ENCODE measurements at places on chromosomes 16 and 17.
A peak's percentile ranks its signal among the peaks of the same experiment; 100 is the strongest.

GRCh38 chr16:12474806-12475410, 328.8 kb downstream of the CPPED1 start:
- no peak for DNase-seq

- DNase-seq, result no peak
Measured at GRCh38 chr17:45050481-45051059, 862 bp downstream of the DCAKD start.

GRCh38 chr16:84438971-84439696, 65.3 kb downstream of the MEAK7 start:
- DNase-seq, result no peak

DNA sequence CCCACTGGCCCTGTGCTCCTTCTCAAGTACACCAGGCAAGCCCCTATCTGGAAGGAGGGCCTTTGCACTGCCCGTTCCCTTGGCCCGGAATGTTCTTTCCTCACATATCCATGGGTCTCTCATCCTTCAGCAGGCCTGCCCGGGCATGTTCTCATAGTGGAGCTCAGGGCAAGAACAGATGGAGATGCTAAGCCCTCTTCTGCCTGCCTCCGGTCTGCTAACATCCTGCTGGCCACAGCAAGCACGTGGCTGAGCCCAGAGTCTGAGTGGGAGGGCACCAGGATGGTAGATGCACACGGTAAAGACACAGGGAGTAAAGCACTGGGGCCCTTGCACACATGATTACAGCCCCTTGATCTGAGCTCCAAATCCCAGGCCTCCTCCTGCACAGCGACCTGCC, 19.8 kb upstream of the ANKRD40CL start:
- no peak for DNase-seq

GRCh38 chr16:9666834-9667480, 515.3 kb downstream of the GRIN2A start:
- DNase-seq, result no peak

DNA sequence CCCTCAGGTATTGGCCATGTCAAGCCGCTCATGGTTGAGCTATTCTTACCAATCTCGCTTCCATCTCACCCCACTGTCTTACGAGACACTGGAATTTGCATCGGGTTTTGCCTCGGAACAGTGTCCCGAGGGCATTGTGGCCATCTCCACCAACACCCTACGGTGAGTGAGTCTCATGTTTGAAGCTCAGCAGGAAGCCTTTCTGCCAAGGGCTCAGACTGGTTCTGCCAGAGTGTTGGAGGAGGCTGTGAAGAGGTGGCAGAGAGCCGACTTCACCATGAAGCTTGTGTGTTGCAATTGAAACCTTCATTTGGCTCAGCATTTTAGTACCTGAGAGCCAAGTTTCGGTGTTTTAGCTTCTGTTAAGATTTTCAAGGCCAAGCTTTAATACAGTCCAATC, 38.0 kb downstream of the SF3B3 start:
- DNase-seq, result no peak

GRCh38 chr17:37273409-37274051, 102.3 kb upstream of the C17orf78 start:
- no peak for DNase-seq

GRCh38 chr17:79612468-79613194, 1.8 kb upstream of the RBFOX3 start:
- DNase-seq, result peak; percentile 20

- DNase-seq, result no peak
Measured at GRCh38 chr17:79034931-79035485, 11.0 kb downstream of the C1QTNF1 start.

GRCh38 chr16:78684030-78684611, 584.7 kb downstream of the WWOX start:
- DNase-seq, result no peak

- DNase-seq, result no peak
Measured at GRCh38 chr17:82226809-82227628, 1.8 kb upstream of the SLC16A3 start.

DNA sequence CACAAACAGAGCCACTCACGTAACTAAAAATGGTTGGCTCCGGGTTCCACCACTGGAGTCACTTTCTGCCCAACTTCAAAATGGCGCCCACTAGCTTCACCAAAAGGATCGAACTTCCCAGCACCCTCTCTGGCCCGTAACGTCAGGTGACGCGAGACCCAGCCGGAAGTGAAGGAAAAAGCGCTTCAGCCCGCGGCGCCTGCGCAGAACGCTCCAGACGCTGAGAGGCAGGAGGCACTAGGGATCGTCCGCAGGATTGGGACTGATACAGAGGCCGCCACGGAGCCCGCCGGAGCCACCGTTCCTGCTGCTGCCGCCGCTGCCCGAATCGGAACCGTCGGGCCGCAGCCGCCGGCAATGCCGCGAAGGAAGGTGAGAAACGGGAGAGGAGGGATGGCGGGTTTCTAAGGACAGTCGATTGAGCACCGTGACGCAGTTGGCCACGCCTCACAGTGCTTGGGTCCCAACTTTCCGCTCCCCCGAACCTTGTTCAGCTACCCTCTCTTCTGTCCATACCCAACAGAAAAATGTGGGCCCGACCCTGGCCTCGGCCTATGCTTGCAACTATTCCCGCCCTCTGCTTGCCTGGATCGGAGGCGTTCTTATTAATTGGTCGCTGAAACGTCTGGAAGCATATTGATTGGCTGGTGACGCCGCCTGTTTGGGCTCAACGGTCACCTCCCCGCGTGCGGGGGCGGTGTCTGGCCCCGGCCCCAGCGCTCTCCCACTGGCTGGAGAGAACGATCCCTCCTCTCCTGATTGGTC, at the start of gene KAT7:
KAT7 (plus strand) TSS at position 204 of the 765 bp plus-strand sequence; CDS start at position 358, 154 bp downstream.
- peak; percentile 99 for DNase-seq

- no peak for DNase-seq
Measured at GRCh38 chr16:66834746-66835145, 4.0 kb upstream of the NAE1 start.

DNA sequence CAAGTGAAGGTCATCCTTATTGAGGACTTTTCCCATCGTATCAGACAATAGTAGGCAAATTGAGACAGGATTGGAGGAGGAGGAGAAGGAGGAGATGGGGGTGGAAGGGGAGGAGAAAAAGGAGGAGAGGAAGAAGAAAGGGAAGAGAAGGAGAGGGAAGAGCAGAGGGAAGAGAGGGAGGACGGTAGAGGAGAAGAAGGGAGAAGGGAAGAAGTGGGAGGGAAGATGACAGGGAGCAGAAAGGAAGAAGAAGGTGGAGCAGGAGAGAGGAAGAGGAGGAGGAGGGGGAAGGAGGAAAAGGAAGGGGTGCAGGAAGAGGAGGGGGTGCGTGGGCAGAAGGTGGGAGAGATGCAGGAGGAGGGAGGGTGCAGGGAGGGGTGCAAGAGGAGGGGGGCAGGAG, 26.0 kb downstream of the ABCC6 start:
- no peak for DNase-seq

- DNase-seq, result no peak
Measured at GRCh38 chr17:51035431-51035830, 85.2 kb downstream of the SPAG9 start.

GRCh38 chr16:82603784-82604411, 22.9 kb upstream of the CDH13 start:
- DNase-seq, result peak; percentile 13

GRCh38 chr16:51801635-51802034, 650.6 kb upstream of the SALL1 start:
- DNase-seq, result no peak

- DNase-seq, result no peak
Measured at GRCh38 chr16:83040174-83040573, 413.4 kb downstream of the CDH13 start.

DNA sequence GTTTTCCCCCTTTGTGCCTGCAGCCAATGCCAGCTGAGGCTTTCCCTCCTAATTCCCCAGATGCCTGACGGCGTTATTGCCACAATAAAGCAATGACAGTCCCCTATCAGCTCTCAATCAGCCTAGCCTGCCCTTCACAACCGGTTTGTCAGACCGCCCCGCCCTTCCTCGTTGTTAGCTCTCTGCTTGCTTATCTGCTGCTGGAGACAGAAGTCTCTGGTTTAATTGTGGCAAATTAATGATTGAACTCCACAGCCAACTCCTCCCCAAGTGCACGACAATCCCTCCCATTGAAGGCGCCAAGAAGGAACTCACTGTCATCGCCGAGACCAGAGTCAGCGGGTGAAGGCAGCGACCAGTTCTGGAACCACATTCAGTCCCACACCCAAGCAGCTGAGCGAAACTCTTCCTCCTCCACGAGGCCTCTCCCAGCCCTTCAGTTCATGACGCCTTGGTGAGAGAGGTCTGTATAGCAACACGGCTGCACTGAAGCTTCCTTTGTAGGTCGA, 474.4 kb downstream of the SLC39A11 start:
- DNase-seq, result no peak

DNA sequence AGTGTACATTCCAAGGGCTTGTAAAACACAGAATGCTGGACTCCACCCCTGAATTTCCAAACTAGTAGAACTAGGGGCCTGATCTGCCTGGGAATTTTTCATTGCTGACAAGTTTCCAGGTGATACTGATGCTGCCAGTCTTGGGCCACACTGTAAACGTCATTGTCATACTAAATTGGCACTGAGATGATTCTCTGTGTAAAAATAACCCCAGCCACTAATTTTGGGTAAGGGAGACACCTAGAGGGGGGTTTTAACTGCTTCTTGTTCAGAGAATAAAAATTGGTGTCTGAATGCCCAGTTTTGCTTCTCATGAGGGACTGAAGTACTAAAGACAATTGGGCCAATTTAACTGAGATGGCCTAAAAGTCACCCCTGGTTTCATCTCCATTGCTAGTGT, 5.0 kb upstream of the CDH13 start:
- DNase-seq, result no peak

- DNase-seq, result no peak
Measured at GRCh38 chr17:59617156-59617732, 2.5 kb upstream of the CLTC start.

GRCh38 chr16:81492965-81493754, 48.6 kb downstream of the CMIP start:
- no peak for DNase-seq

DNA sequence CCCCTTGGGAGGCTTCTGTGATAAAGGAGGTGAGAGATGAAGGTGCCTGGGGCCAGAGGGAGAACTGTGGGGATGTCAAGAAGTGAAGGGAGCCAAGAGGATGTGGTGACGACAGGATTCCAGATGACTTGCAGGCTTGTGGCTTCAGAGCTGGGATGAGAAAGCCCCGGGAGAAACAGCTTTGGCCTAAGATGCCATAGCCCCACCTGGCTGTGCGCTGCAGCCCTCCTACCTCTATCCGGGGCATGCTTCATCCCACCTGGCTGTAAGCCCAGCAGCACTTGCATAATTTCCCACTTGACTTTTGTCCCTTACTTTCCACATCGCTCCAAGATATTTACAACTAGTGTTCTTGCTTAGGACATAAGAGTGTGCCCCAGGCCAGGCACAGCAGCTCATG, 29.3 kb downstream of the GINS3 start:
- DNase-seq, result no peak

GRCh38 chr16:56591377-56592060, 2.2 kb downstream of the MT3 start:
- no peak for DNase-seq

DNA sequence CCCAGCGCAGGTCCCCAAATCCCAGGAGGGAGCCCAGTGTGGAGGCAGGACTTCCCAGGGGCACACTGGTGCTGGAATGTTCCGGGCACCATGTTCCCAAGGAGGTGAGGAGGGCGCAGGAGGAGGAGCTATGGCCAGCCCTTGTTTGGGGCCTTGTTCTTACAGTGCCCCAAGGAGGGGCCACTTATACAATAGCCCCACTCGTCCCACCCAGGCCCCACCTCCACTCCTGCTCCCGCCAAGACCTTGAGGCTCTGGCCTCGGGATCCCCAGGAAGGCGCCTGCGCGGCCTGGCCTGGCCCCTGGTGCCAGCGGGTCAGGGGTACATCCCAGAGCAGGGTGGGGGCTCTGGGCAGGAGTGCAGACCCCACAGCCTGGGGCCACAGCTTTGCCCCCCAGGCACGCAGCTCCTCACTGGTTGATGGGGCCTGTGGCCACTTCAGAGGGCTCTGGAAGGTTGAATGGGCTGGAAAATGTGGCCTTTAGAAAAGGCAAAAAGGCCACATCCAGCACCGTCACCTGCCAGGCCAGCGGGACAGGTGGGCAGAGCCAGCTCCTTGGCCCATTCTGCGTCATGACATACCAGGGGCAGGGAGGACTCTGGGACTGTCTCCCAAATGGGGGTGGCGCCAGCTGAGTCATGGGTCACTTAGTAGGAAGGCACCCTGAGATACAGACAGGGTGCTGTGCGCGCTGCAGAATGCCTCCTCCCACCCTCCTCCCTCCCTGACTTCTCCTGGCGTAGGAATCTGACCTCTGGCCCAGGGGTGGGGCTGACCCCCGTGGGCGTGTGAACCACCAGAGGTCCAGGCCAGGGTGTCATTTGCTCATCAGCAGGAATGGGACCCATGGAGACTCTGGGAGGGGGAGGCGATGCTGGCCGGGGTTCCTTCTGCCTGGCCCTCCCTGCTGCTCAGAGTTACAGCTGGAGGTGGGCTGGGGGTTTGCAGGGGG, 32.3 kb upstream of the PVALEF start:
- no peak for DNase-seq

GRCh38 chr16:14398014-14398717, 231.9 kb downstream of the PARN start:
- no peak for DNase-seq

- DNase-seq, result no peak
Measured at GRCh38 chr17:79949656-79950209, 85.9 kb downstream of the TBC1D16 start.

DNA sequence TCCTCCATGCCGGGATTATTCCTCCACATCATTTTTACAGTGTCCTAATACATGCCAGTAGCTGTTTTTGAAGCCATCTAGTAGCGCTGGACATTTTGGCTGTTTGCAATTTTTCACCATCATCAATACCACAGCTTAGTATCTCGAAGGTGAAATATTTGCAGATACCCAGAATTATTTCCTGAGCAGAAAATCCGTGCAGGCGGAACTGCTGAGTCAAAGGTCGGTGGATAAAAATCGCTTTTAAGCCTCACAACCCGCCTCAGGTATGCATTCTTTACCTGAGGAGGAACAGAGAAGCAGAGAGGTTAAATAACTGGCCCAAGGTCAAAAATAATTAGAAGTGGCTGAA, 584 bp upstream of the TNRC6A start:
- DNase-seq, result no peak

GRCh38 chr16:70472786-70473433, 18.5 kb downstream of the FCSK start:
- no peak for DNase-seq

GRCh38 chr16:4120176-4120575, 3.9 kb upstream of the ADCY9 start:
- DNase-seq, result no peak

DNA sequence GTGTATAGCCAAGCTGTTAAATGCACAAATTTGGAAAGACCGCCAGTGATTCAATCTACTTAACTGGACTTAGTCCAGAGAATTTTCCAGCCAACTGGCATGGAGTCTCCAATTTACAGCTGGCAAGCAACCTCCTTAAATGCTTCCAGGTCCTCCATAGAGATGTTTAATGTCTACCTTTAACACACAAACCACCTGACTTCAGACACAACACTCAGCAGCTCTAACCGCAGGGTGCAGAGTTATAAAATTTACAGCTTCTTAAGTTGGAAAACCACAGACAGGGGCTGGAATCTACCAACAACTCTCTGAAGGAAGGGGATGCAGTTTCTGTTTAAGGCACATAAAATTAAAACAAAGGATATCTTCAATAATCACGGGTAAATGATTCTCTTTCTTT, 106.9 kb downstream of the SYCE1L start:
- no peak for DNase-seq

- DNase-seq, result no peak
Measured at GRCh38 chr16:68319185-68319908, 8.5 kb downstream of the PRMT7 start.

- DNase-seq, result no peak
Measured at GRCh38 chr17:19379361-19380065, 1.2 kb downstream of the MAPK7 start.

- peak; percentile 51 for DNase-seq
Measured at GRCh38 chr17:77127735-77128361, 12.9 kb upstream of the SEC14L1 start.

Measured in B cell (primary cell).